ENCODE measurements at places on chromosomes 4 and X.

DNA sequence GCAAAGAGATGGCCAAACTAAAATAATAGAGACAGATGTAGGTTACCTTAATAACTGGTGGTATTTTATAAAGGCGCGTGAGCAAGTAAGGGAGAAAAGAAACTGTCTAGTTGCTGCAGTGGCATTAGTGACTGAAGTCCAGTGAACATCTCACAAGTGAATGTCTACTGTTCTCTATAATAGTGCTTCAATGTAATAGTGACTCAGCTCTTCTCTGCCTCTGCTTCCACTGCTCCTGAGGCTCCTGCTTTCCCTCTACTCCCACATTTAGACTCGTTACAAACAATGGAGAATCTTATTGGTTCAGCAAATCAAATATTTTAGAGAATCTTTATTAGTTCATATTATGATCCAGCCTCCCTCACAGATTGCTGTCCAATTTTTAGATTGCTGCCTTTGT, 779.1 kb upstream of the HTR2C start:
- no peak overlapping the region for H3K27ac ChIP-seq
- DNase-seq: no peak
- H3K4me1 ChIP-seq: peaks cover 6% of the 10 kb centered on the region

DNA sequence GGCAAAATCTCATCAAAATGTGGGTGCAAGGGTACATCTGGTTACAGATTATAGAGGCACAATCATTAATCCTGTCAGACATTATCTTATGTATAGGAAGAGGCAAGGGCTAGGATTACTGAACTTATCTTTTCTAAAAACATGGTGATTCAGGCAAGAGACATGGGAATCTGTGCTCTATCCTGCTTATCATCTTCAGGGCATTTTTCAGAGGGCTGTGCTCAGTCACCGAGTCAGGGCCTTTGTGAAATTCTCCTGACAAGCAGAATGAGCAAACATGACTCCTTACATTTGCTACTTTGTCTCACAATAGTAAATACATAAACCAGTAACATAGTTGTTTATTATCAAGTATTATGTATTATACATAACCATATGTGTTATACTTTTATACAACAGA, 84.2 kb upstream of the KCTD8 start:
- H3K4me1 ChIP-seq: peaks cover 13% of the 10 kb centered on the region
- H3K36me3 ChIP-seq: no peaks in the 10 kb centered on the region
- no peak overlapping the region for H3K4me3 ChIP-seq
- no peak for DNase-seq

DNA sequence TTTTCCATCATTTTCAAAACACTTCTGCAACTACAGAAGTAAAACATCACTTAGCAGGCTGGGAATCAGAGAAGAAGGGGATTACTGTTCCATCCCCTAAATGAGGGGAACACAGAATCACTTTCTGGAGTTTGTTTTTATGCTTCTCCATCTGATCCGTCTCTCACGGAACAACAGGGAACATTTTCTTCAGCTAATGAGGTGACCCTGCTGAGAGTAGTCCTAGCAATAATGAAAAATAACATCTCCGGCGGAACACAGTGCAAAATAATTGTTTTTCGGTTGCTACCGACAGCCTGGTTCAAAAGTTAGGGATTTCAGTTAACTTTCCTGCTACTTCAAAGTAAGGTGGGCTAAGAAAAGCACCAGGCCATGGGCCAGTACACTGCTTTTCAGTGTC, 322.9 kb downstream of the UNC5C start:
- H3K4me1 ChIP-seq: no peaks in the 10 kb centered on the region
- H3K27ac ChIP-seq: no peak overlapping the region
- no peaks in the 10 kb centered on the region for H3K36me3 ChIP-seq
- no peaks in the 10 kb centered on the region for H3K27me3 ChIP-seq
- H3K4me3 ChIP-seq: no peak overlapping the region

GRCh38 chr4:90977726-90978125, 850.5 kb downstream of the CCSER1 start:
- H3K27ac ChIP-seq: no peak overlapping the region
- H3K27me3 ChIP-seq: no peaks in the 10 kb centered on the region
- no peaks in the 10 kb centered on the region for H3K36me3 ChIP-seq
- H3K4me3 ChIP-seq: no peak overlapping the region

- no peaks in the 10 kb centered on the region for H3K36me3 ChIP-seq
- no peaks in the 10 kb centered on the region for H3K4me1 ChIP-seq
- H3K27me3 ChIP-seq: no peaks in the 10 kb centered on the region
- H3K4me3 ChIP-seq: no peak overlapping the region
These were observed 4.5 kb downstream of the C1GALT1C1 start for GRCh38 chrX:120625371-120625770.

GRCh38 chr4:6509587-6509986, 37.2 kb upstream of the PPP2R2C start:
- no peaks in the 10 kb centered on the region for H3K27me3 ChIP-seq
- DNase-seq: peak; percentile 34
- no peaks in the 10 kb centered on the region for H3K4me1 ChIP-seq
- H3K4me3 ChIP-seq: no peak overlapping the region
- no peaks in the 10 kb centered on the region for H3K36me3 ChIP-seq

- H3K36me3 ChIP-seq: no peaks in the 10 kb centered on the region
- no peaks in the 10 kb centered on the region for H3K27me3 ChIP-seq
- H3K4me3 ChIP-seq: no peak overlapping the region
- H3K4me1 ChIP-seq: no peaks in the 10 kb centered on the region
- DNase-seq: no peak
- no peak overlapping the region for H3K27ac ChIP-seq
These were observed 98.1 kb upstream of the JADE1 start for GRCh38 chr4:128711361-128711760.
